Muscle of leg (tissue), 16 donors: ENCODE measurements at places on chromosomes 5 and 9. TPM values are rescaled to one million over a fixed set of nuclear protein-coding genes. Genes with fewer than 3 reads are reported as not detected.

The DDX4 gene
- not detected for polyA plus RNA-seq

The BARHL1 gene
- polyA plus RNA-seq = not detected

The GPSM1 gene
- polyA plus RNA-seq = 24.1 TPM

DNA sequence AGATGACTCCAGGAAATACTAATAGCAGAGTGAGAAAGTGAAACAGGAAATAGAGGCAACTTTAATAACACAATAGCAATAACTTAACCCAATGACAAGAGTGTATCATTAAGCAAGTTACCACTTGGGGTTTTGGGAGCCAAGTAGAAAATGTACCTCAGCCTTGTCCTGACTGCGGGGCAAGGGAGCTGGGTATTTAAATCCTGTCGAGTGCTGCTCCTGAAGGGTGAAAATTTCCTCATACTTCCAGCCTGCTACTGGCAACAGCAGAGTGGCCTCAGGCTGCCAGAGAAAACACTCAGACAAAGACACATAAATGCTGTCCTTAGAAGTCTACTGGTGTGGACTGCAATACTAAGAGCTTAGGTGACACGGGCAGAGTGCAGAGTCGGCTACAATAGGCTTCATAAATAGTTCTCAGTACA lies 112.5 kb upstream of the EMB start:
- DNase-seq = no peak

GRCh38 chr5:73815631-73816030 lies 189.6 kb downstream of the ARHGEF28 start:
- DNase-seq = no peak

DNA sequence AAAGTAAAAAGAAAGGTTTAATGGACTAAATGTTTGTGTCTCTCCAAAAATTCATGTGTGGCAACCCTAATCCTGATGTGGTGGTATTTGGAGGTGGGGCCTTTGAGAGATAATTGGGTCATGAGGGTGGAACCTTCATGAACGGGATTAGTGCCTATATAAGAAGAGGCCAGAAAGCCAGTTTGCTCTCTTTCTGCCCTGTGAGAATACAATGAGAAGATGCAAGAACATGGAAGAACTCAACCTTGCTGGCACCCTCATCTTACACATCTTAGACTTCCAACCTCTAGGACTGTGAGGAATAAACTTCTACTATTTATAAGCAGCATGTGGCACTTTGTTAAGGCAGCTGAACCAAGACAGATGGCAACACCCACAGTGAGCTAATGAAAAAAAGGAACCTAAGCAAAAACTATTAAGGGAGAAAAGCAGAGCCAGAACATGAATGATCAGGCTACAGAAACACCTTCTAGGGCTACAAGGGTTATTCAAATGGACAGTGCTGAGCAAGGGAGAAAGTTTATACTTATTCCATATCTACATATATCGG lies 159.5 kb downstream of the PLK2 start:
- DNase-seq = no peak

GRCh38 chr5:168332042-168332441 lies 40.6 kb downstream of the WWC1 start:
- DNase-seq = no peak

GRCh38 chr9:7273575-7273974 lies 515.8 kb downstream of the KDM4C start:
- peak; percentile 63 for DNase-seq

DNA sequence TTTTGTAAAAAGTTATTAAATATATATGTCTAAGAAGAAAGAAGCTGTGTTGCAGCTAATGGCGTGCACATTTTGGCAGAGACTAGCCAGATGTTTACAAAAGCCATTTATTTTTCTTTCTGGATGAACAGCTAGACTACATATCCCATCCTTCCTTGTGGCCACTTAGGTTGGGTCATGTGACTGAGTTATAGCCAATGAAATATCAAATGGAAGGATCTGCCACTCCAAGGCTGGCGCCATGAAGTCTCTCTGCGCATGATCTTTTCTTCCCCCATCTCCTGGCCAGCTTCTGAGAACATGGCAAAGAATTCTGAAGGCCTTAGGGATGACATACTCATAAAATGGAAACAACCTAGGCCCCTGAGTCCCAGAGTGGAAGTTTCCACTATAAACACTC lies 244.2 kb upstream of the DAB2 start:
- DNase-seq = no peak

GRCh38 chr5:52449516-52449915 lies 338.2 kb upstream of the ITGA1 start:
- DNase-seq = peak; percentile 25

DNA sequence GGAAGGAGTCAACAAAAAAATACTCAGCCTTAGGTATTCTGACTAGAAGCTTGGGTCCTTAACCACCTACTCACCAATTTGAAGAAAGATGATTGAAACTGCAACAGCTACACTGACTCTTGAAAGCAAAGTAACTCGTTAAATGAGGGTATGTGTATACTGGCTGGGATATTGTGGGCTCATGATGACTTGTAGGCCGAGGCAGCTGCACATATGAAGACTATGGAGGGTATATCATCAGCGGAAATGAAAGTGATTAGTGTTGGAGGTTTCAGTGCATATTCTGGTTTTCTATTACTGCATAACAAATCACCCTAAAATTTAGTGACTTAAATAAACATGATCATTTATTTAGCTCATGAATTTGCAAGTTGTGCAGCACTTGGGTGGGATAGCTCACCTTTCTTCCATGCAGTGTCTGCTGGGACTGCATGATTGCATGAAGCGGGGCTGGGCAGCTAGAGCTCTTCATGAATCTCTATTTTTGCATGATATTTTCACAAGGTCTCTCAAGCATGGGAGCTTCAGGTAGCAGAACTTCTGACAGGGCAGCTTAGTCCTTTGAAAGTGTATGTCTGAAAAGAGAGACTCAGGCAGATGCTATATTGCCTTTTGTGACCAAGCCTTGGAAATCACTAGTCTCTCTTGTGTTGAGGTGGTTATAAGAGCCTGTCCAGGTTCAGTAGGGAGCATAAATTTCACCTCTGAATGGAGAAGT lies 96.1 kb upstream of the CDKN2B start:
- DNase-seq = no peak

DNA sequence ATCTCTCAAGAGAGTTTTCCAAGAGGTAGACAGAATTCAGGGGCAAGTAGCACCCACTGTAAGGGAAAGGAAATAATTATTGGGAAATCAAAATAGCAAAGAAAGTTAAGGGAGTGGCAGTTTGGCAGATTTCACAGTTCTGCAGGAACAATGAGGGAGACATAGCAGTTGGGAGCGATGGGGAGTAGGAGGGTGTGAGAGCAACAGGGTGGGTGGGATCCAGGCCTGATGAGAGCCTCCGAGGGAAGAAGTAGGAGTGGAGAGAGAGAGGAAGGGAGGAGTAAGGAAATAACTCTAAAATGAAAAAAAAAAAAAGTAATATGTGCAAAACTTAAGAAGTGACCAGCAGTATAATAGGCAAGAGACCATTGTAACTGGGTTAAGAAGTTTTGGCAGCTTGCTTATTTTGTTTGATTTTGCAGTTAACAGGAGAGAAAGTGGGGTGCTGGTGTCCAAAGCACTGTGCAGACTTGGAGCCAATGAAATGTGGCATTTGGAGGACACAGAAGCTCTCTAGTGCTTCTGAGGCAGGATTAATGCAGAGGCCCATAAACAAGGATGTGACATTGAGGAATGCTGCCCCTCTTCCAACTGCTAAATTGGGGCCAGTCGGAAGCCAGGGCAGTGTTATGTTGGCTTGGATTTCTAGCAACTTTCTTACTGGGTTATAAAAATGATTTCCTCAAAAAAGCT lies 10.2 kb downstream of the TNFAIP8 start:
- DNase-seq = no peak

GRCh38 chr5:40078898-40079575 lies 600.7 kb upstream of the PTGER4 start:
- no peak for DNase-seq
